ENCODE measurements at places on chromosomes 1 and 21.

GRCh38 chr21:44760376-44760775 lies 41.2 kb downstream of the UBE2G2 start:
- no peak for DNase-seq

DNA sequence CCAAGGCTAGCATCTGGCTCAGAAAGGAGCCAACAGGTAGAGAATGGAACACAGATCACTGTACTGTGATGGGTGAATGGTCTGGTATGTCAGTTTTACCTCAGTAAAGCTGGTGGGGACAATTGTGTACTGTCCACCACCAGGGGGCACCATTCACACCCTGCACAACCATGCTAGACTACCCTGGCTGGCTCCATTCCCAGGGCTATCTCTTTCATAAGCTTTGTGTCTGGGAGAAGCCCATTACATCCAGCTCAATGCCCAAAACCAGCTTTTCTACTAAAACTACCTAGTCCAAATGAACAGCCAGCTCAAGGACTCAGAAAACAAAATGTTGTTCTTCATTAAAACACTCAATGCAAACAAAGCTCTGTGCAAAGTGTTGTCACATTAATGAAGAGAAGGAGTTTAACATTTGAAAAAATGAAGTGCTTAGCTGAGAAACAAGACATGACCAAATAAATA lies 62.0 kb upstream of the RASAL2 start:
- DNase-seq = peak; percentile 90

- DNase-seq = peak; percentile 90
These were observed 1.3 kb downstream of the PIGV start for GRCh38 chr1:26788836-26789611.

- DNase-seq = no peak
These were observed 97.2 kb upstream of the LYPLAL1 start for GRCh38 chr1:219076326-219076937.

- DNase-seq = no peak
These were observed 50.4 kb downstream of the KIF21B start for GRCh38 chr1:200972985-200973742.

- no peak for DNase-seq
These were observed 148.9 kb downstream of the PBX1 start for GRCh38 chr1:164707868-164708331.

- no peak for DNase-seq
These were observed 16.6 kb downstream of the DIP2A start for GRCh38 chr21:46475296-46475695.

- no peak for DNase-seq
These were observed 38.0 kb downstream of the NFIA start for GRCh38 chr1:61120246-61120840.

DNA sequence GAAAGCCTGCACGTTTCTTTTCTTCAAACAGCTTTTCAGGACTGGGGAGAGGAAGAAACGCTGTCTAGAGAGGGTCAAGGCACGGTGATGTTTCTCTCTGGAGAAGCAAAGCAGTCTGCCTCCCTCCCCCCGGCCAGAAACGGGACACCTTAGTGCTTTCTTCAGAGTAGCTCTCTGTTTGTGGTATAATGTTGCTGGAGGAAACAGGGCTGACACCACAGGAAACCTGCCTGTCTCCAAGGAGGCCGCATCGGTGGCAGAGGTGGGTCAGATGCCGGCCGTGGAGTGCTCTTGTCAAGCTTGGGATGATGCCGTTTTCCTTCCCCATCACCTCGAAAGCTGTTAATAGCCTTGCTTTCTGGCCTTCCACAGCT lies 139.4 kb downstream of the DHRS3 start:
- DNase-seq = no peak
